ENCODE measurements at places on chromosomes 1 and 21.

GRCh38 chr1:170623171-170623570 lies 40.8 kb upstream of the PRRX1 start:
- DNase-seq: no peak

DNA sequence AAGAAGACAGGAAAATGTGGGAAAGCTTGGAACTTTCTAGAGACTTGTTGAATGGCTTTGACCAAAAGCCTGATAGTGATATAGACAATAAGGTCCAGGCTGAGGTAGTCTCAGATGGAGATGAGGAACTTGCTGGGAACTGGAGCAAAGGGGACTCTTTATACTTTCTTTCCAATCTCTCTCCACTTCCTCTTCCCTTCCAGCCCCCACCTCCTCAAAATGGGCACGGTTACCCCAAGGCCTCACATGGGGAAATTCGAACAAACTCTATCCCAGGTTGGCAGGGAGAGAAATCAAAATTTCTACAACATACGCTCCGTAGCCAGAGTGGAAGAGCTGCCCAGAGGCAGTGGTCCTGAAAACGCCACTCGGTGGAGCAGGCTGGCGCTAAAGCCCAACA lies 15.2 kb downstream of the PPT1 start:
- DNase-seq: no peak

DNA sequence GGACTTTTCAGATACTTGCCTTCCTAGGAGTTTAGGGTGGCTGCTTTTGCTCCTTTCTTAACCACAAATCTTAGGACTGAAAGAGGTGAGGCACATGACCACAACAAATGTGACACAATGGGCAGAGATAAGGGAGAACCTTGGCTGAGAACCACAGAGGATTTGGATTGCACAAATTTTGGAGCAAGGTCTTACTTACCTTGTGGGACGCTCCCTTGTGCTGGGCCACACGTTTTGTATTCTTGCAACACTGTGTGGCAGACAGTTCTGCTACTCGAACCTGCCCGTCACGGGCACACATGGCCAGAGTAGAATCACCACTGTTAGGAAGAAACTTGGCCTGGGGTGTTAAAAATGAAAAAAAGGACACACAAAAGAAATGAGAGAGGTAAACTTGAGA lies 23.9 kb downstream of the DCAF8 start:
- no peak for DNase-seq

DNA sequence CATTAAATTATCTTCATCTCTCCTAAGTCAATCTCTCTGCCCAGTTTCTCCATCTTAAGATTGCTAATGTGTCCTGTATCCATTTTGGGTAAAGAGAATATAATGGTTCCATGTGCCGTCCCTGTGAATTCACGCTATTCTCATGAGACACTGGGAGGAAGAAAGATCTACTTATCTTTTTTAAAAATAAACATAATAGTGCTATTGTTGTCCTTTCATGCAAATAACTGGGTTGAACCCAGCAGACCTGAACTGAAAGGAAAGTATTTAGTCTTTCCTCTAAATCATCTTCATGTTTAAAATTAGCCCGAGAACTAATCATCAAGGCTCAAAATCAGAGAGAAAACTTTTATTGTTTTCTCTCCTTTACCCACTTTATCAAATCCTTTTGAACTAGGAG lies 22.4 kb downstream of the SLAMF1 start:
- no peak for DNase-seq

DNA sequence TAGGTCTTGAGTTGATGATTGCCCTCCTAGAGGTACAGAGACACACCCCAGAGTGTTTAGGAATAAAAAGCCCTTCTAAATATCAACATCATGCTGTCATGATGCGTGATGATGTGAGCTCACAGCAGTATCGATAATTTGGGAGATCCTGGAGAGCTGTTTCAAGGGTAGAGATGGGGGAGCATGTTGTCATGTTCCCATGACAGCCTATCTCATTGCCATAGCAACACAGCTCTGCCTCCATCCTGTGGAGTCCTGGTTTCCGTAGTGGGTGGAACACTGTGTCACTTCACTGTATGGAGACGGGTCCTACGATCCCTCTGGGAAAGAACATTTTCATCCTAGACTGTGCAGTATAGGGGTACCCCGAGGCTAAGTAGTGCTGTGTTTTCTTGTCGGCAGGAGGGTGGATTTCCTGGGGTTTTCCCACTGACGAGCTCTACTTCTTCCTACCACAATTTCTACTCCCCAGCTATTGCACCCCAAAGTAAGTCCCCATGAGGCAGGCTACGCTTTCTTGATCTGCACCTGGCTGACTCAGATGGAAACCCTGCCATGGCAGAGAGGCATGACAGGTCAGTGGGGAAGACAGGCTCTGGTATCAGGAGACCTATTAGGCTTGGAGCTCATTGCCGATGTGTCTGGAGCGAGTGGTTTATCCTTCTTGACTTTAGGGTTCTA lies 7.2 kb downstream of the KISS1 start:
- DNase-seq: no peak

GRCh38 chr1:218299416-218299815 lies 14.3 kb downstream of the RRP15 start:
- no peak for DNase-seq

DNA sequence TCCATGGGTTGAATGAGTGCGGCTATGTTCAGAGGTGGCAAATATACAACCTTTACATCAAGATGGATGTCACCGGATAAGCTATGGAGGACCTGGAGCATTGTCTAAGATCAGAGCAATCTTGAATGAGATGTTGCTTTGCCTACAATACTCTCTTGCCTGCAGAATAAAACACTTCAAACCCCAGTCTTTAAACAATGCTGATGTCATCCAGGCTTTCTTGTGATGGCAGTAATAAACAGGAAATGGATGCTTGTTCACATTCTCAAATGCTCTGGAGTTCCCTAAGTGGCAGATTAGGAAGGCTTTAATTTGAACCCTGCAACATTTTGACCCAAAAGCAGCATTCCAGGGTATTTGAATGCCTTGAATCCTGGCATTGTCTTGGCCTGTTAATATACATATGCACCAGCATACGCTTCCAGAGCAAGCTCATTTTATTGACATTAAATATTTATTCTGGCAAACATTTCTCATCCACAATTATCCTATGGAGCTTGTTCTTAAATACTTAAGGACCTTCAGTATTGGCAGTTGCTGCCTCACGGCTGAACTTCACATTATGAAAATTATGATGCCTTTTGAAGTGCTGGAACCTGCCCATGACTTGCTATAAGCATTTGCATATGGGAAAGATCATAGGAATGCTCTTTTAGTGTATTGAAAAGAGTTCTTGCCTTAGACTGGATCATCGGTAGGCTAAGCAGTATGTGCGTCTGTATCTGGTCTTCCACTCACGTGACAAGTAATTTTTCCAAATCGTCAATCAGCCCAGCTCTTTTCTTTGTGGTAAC lies 422.7 kb downstream of the SIPA1L2 start:
- no peak for DNase-seq

GRCh38 chr1:32746130-32746529 lies 43.6 kb upstream of the SYNC start:
- no peak for DNase-seq

DNA sequence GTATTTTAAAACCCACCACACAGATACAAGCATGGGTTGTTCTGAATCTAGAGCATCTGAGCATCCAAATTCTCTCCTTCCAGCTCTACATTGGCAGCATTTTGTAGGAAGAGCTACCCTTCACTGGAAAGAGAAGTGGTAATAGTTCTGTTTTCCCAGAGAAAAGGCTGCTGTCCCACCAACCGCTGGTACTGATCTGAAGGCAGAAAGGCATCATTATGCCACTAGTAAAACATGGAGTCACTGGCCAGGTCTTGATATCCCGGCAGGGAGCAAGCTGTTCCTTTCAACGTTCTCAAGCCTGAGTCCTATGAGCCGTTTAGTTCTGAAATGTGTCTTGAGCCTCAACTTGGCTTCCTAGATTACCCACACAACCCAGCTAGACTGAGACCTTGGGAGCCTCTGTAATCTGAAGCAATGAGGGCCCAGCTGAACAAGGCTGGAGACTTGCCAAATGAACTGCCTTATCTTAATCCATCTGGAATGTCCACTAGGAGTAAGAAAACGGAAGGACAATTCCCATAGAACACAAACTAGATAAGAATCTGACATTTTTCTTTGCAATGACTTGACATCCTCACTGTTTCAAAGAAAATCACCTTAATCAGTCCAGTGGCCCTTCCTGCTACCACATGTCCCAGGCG lies 116.8 kb downstream of the KCNH1 start:
- DNase-seq: no peak

- no peak for DNase-seq
Observed at GRCh38 chr1:28915031-28915895, 894 bp downstream of the EPB41 start.

GRCh38 chr1:208054911-208055379 lies 144.0 kb upstream of the CD34 start:
- DNase-seq: no peak

DNA sequence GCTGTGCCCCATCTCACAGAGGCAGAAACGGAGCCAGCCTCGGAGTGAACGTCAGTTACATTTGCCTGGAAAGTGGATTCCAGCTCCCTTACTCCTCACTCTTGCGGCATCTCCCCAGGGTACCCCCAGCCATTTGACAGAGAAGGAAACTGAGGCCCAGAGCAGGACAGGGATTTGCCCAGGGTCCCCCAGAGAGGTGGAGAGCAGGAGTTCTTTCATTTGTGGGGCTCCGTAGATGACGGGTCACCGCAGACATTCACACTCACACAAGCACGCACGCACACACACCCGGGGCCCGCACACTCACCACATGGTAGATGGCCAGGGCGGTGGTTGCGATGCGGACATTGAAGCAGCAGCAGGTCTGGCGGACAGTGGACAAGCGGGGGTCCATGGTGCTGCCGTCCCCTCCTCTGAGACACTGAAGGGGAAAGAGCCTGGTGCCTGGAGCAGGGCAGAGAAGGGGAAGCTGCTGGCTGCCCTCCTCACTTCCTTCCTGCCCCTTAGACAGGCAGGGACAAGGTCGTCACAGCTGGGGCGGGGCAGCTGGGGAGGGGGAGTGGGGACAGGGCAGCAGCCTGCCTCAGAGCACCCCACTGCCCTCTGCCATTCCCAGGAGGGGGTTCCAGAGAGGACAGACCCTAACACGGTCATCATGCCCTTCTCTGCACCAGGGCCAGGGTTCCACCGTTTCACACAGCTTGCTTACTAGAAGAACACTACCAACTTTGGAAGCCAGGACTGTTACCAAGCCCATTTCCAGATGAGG lies at the start of gene LAPTM5:
Gene LAPTM5 (minus strand): TSS at position 423 of the 769 bp plus-strand sequence. CDS start 29 bp downstream, at position 394.
- DNase-seq: no peak

All from esophagus squamous epithelium (tissue), 5 donors.